ENCODE measurements at places on chromosomes 6 and 20.

DNA sequence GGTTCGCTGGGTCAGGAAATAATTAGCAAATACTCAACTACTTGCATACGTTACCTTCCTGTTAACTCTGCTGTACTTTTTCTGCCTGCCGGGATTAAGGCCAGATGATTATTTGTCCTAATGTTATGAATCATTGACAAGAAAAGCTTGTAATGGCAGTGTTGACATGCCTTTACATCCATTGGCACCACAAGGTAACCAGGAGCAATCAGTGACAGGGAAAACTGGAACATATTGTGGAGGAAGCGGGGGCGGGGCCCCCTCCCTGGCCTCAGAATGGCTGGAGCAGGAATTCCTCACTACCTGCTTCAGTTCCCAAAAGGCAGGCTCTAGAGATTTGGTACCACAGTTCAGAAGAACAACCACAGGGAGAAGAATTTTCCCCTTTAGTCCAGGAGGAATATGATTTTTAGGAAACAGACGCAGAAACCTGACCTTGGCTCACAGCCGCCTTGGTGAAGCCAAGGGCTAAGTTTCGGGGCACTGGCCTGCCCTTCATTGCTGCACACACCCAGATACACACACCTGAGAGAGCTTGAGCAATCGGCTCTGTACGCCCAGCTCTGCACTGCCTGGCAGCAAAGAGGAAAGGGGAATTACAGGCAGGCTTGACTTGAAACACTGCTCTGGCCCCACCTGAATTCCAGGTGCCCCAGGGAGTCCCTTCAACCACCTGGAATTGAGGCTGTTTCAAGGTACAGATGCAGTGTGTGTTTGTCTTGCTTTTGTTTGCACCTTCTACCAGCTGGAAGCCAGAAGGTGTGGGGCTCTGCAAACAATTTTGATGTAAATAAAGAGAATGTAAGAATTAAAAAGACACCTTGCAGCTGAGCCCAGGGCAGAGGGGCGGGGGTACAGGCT lies 89.8 kb downstream of the MYB start:
- DNase-seq, result no peak

DNA sequence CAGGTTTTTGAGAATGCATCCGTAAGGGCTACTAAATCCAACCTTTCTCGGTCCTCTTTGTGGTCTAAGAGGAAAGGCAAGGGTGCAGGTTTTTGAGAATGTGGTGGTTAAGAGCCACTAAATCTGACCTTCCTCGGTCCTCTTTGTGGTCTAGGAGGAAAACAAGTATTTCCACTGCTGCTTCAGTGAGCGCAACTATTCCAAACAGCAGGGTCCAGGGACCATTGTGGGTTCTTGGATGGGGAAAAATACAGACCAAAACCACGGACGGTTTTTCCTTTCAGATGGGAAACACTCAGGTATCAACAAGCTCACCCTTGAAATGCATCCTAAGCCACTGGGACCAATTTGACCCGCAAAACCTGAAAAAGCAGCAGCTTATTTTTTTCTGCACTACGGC lies 21.9 kb downstream of the BTBD9 start:
- no peak for DNase-seq

DNA sequence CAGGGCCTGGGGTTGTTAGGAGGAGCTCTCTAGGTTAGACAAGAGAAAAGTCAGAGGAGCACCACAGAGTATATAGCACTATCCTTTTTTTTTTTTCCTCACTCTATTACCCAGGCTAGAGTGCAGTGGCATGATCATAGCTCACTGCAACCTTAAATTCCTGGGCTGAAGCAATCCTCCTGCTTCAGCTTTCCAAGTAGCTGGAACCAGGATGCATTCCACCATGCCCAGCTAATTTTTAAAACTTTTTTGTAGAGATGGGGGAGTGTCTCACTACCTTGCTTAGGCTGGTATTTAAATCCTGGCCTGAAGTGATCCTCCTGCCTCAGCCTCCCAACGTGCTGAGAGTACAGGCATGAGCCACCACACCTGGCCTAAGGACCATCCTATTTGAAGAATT lies 19.3 kb upstream of the AKIRIN2 start:
- DNase-seq, result no peak

GRCh38 chr6:52253494-52253893 lies 9.2 kb upstream of the IL17F start:
- DNase-seq, result peak; percentile 55

DNA sequence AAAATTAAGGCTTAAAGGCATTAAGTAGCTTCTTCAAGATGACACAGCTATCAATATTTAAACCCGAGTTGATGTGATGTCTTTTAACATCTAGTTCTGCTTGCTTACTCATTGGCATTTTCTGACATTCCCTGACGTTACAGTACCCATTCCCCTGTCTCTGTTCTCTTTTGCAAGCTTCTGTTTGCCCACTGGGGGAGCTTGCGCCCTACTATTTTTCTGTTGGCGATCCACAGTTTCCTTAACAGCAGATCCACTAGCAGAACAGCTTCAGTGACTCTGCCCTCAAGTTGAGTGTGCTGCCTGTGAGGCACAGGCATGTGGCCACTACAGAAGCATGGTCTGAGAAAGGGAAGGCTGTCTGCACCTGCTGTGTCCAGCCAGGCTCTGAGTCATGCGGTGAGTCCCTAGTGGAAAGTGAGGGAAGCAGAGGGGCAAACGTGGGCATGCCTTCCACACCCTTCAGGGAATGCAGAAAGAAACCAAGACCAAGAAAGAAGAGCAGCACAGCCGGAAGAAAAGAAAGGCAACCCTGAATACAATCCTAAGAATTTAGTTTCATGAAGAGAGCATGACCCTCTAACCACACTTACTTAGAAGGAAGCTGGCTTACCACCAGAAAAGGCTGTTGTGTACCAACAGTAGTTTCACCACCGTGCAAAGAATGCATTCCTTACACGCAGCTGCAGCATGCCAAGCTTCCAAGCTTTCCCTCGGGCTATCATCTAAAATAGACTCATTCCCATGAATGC lies 97.7 kb upstream of the VGLL2 start:
- no peak for DNase-seq

DNA sequence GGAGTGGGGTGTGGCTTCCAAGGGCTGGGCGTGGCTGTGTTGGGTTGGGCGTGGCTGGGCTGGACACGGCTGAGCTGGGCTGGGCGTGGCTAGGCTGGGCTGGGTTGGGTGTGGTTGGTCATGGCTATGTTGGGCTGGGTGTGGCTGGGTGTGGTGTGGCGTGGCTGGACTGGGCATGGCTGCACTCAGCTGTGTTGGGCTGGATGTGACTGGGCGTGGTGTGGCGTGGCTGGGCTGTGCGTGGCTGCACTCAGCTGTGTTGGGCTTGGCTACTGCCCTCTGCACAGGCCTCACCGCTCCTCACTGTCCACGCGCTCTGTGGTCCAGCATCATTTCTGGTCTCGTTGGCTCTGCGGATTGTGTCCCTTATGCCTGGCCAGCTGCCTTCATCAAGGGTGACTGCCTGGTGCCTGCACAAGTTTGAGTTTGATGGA lies 43.5 kb upstream of the SLCO4A1 start:
- no peak for DNase-seq

- DNase-seq, result no peak
These were observed 27.3 kb upstream of the GABRR1 start for GRCh38 chr6:89244241-89244985.

GRCh38 chr6:132971676-132972075 lies 157.3 kb downstream of the RPS12 start:
- no peak for DNase-seq

- no peak for DNase-seq
These were observed 78.4 kb upstream of the SLC22A23 start for GRCh38 chr6:3535033-3535775.

DNA sequence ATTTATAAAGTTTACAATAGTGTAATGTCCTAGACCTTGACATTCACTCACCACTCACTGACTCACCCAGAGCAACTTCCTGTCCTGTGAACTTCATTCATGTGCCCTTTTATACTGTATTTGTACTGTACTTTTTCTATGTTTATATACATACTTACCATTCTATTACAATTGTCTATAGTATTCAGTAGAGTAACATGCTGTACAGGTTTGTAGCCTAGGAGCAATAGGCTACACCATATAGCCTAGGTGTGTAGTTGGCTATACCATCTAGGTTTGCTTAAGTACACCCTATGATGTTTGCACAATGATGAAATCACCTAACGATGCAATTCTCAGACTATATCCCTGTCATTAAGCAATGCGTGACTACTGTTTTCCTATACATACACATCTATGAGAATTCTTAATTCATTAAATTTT lies 17.5 kb downstream of the EDEM2 start:
- DNase-seq, result no peak

DNA sequence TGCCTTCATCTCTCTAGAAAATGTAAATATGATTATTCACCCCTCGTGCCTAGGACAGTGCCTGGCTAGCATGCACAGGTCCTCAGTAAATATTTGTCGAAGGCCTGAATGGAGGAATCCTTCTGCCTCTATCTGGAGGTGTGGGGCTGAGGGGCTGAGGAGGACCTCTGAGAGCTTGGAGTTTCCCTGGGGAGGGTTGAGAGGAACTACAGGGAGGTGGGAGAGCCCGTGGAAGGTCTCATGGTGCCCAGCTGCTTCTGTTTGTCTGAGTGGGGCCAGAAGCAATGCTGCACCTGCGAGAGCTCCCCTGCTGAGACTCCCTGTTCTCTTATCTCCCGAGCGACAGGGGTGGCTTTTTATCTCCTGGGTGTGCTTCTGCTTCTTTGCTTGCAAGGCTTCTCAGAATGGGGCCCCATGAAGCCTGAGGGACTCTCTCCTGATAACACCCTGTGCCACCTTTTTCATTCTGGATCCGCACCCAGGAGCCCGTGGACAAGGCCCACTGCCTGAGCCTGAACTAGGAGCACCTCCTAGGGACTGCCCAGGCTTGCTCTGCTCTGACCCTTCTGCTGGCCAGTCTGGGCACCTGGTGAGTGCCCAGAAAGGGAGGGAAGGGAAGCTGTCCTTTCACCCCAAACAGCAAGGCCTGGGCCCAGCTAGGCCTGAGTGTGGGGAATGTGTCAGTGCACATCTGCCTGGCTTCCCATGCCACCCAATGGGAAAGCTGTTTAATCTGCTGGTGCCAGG lies 2.4 kb downstream of the SLC29A1 start:
- no peak for DNase-seq

GRCh38 chr6:53413326-53413725 lies 64.6 kb upstream of the ELOVL5 start:
- no peak for DNase-seq

- no peak for DNase-seq
These were observed 23.8 kb downstream of the ADGRF4 start for GRCh38 chr6:47722194-47722593.

- peak; percentile 16 for DNase-seq
These were observed 104.4 kb downstream of the NCR2 start for GRCh38 chr6:41439524-41440418.

- no peak for DNase-seq
These were observed 38.5 kb downstream of the ARFGEF2 start for GRCh38 chr20:48959899-48960550.

DNA sequence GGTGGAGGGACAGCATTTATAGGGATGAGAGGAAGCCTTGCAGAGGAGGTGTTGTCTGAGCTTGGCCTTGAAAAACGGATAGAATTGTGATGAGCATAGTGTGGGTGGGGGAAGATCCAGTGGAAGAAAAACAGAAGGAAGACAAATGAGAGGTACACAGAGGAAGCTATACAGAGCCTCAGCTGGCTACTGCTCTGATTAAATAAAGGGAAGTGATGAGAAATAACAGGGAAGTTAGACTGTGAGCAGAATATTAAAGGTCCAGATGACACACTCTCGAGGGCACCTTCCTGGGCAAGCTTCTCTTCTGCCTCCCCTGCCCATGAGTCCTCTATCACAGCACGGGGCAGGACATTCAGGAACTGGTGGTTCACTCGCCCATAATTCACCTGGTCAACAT lies 182.3 kb downstream of the KIF16B start:
- DNase-seq, result no peak

DNA sequence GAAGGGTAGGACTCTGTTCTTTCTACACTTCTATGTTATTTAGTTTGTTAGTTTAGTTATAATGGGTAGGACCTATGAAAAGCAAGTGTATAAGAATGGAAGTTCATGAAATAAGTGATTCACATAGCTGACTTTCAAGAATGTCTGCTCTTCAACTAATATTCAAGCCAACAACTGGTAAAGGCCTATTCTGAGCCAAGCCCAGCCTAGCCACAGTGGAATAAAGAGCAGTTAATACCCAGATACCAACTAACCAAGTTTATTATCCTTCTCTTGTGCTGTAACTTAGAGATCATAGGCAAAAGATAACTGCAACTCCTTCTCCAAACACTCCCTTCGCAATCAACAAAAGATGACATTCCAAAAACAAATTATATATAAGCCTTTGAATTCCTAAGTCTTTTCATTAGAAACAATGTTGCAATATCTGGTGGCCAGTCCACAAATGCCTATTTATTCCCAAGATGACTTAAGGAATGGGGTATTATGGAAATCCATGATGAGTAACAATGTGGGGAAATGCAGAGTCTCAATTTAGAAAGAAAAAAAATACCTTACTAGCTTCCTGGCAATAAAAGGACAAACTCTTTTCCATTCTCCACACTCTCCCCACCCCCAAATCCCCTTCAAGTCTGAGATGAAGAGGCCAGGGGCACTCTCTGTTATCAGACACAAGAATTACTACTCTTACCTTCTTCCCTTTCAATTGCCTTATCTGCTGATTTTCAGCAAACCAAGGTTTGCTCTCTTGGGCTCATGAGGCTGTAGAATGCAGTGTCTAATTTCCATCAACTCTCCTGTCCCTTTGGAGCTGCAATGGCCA lies 27.4 kb downstream of the BTBD9 start:
- no peak for DNase-seq

GRCh38 chr6:96934087-96934486 lies 9.6 kb downstream of the KLHL32 start:
- DNase-seq, result no peak

- DNase-seq, result no peak
These were observed 34.7 kb downstream of the FAM184A start for GRCh38 chr6:119043783-119044182.

- DNase-seq, result peak; percentile 97
These were observed at the start of gene TCEA2 for GRCh38 chr20:64062596-64063388. Gene TCEA2, plus strand, starts transcription at chr20:64063198. Its CDS starts 115 bp downstream, at chr20:64063313.

GRCh38 chr6:148509119-148509799 lies 166.6 kb downstream of the SASH1 start:
- no peak for DNase-seq

DNA sequence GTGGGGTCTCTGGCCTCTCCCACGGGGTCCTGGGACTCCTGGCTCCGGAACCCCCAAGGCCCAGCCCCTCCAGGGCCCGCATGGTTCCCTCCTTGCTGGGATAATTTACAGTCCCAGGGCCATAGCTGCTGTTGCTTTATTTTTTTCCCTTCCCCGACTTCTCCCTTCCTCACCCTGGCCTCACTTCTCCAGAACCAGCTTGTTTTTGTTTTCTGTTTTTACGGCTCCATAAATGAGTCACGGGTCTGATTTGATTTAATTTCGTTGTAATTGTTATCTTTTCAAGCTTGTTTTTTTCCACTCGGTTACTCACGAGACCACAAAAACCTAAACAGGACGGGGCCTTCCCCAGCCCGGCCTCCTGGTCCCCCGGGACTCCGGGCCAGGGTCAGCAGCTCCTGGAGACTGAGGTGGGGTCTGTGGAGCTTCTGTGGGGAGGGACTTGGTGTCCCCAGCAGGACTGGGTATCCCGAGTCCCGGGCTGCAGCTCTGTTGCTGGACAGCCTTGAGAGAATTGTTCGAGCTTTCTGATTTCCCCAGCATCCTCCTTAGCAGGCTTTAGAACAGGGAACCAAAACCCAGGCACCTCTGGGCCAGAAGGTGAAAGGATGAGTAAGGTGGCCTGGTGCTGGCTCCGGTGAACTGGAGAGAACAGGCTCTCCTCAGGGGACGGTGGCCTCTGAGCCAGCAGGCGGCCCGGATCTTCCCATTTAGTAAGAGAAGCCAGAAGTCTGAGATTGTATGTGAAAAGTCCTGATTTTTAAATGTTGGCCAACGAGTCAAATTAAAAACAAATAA lies 94.9 kb downstream of the CEBPB start:
- no peak for DNase-seq
